ENCODE measurements at places on chromosomes 12 and 14.

DNA sequence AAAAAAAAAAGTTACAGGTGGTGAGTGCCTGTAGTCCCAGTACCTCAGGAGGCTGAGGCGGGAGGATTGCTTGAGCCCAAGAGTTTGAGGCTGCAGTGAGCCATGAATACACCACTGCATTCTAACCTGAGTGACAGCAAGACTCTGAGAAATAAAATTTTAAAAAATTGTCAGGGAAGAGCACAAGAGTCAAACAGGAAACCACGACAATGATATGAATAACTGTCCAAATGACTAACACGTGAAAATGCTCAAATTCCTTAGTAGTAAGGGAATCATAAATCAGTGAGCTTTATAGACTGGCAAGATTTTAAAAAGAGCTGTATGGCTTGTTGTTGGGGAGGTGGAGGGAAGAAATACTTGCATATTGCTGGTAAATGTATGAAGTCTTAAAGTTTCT, 12.9 kb upstream of the ASPG start:
- no peak for DNase-seq

DNA sequence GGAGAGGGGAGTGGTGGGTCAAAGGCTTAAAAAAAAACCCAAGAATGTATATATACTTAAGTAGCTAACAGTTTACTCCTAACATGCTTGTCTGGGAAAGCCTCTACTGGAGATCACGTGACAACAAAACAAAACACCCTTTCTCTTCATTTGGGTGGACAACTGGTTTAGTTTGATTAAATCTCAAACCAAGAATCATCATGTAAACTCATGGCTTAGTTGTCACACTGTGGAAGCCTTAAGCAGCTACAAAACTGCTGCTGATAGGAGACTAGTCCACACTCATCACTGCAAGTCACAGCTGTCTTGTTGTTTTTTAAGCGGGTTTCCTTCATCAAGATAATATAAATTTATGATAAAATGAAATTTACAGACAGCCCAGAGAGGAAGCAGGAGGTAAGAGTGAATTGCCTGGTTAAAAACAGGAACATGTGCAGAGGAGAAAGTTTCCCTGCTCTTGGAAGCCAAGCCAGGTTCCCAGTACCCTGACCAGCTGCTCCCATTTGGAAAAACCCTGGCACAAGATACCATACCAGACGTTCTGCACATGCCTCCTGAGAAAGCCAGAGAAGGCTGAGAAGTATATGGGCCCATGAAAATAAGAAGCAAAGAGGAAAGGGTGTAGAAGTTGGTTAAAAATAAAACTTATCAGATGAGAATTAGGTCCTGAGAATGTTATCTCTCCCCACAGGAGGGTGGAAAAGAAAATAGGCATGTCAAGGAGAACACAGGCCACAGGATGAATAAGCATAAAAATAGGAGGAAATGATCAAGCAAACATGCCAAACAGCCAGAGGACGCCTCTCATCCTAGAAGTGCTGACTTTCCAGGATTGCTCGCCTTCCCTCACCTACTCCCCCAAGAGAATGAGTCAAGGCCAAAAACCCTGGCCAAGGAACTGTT, 34.0 kb downstream of the EGLN3 start:
- DNase-seq: no peak

DNA sequence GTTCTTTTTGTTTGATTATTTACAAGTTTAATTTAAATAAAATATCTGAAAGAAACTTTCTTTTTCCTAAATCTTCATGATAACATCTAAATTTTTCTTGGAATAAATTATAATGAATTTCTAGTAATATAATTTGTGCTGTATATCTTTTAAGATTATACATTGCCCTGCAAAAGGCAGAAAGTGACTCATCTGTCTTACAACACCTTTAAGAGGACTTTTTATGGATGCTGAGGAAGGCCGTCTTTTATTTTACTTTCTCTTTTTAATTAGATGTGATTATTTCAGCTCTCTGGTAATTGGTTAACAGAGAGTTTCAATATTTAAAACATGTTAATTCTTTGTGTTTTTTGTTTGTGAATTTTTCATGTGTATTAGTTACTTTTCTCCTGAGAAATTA, 598.4 kb downstream of the RPL10L start:
- no peak for DNase-seq

DNA sequence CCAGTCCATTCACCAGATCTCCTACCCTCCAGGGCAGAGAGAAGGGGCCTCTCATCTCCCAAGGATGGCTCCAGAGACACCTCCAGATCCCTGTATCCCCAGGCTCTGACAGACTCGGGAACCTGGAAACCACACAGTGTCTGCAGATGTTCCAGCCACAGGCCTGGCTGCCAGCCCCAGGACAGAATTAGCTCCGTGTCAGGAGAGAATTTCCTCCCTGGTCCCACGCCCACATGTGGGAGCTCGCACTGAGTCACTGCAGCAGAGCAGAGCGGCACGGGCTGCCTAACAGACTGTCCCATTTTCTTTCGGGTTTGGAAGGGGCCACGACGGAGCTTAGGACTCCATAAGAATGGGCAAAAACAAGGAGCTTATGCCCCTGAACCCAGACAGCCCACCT, 33.6 kb downstream of the CMKLR1 start:
- peak; percentile 4 for DNase-seq

- peak; percentile 81 for DNase-seq
Measured at GRCh38 chr14:95515596-95516552, 576 bp downstream of the SYNE3 start.

GRCh38 chr14:56358851-56359614, 220.6 kb upstream of the TMEM260 start:
- DNase-seq: no peak

GRCh38 chr12:86659985-86660384, 403.8 kb upstream of the MGAT4C start:
- DNase-seq: no peak

DNA sequence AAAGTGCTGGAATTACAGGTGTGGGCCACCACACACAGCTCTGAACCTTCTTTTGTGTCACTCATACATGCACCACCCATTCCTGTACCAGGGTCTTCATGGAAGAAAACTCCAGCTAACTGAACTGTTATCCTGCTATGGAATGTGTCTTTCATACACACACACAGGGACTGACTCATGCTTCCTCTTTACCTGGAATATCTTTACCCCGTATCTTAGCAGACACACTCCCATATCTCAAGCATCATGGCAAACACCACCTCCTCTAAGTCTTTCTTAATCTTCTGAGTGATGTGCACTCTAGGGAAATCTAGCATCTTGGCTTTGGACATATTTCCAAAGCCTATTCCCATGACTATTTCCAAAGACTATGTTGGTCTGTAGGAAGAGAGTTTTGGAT, 35.0 kb upstream of the DTX1 start:
- DNase-seq: no peak

DNA sequence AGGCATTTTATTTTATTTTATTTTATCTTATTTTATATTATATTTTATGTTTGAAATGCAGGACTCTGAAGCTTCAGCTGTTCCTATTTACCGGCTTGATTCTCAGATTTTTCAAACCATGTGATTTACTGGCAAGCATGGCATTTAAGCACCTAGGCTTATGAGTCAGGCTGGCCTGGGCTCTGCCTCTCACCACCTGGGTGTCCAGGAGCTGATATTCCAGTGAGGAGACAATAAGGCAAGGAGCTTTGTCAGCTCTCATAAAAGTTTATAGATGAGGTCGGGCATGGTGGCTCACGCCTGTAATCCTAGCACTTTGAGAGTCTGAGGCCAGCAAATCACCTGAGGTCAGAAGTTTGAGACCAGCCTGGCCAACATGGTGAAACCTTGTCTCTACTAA, 2.1 kb downstream of the DAO start:
- DNase-seq: no peak

DNA sequence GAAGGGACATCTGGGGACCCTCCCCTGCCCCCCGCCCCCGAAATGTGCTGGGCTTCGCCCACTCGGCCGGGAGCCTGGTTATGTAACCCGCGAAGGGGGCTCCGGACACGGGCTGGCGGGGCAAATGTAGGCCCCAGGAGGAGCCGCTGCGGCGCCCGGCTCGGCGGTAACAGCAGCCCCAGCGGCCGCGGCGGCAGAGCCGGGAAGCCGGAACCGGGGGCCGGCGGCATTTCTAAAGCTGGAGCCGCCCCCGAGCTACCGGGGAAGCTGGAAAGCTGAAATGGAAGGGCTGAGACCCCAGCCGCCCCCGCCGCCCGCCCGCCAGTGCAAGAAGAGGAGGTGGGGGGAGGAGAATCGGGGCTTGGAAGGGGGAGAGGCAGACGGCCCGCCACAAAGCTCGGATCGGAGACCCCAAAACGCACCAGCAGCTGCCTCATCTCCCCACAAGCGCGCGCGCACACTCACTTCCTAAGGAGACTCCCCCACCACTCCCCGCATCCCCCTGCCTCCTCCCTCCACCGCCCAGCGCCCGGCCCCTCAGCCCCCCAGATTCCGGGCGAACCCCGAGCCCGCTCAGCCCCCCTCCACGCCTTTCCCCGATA, 1.5 kb downstream of the KDM2B start:
- DNase-seq: peak; percentile 34

GRCh38 chr14:28305938-28306337, 460.6 kb upstream of the FOXG1 start:
- DNase-seq: no peak

DNA sequence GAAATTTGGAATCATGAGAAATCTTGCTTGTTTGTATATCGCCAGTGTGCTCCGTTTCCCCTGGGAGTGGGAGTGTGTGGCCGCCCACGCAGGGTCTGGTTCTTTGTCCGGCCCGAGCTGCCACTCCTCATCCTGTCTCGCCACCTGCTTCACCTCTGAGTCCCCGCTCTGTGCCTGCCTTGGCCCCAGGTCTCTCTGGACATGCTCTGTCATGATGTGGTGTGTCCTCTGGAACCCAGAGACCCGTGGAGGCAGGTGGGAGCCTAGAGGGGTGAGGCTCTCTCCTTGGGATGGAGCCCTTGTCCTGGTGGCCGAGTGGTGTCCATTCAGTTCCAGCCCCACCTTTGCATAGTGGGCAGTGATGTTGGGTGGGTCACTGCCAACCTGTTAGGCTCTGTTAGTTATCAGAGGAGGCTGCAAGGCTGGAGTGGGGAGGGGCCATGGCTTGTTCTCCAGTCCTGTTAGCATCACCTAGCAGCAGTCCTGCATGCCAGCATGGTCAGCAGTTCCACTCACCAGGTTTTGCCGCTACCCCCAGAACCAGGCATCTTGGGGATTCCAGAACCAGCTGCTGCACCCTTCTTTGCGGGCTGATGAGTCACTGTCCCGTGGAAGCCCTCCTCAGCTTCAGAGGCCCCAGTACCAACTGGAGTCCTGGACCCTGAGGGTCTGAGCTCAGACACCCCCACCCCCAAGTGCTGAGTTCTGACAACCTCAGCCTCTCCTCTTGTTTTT, 76.5 kb downstream of the EP400 start:
- no peak for DNase-seq

DNA sequence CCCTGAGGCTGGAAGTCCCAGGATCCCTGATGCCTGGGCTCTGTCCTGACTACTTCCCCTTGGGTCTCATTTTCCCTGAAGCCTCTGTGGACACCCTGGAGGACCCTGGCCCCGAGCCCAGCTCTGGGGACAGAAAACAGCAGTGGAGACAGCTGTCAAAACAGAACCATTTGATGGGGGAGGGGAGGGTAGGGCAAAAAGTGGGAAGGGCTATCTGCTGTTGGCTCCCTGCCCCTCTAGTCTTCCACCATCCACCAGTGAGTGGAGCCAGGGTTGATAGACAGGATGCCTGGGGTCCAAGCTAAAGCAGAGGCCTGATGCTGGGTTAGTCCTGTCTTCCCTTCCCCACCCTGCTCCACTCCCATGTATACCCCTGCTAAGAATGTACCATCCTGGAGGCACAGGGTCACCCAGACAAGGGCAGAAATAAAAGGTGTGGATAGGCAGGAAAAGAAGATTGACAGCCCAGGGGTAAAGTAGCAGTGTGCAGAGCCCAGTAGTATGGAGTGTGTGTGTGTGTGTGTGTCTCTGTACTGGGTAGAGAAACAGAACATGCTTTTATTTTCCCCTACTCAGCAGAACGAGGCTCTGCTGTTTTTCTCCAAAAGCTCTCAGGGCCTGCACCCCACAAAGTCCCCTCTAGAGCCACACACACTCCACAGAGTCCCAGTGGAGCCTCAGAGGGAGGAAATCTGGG, 9.8 kb downstream of the ZNF385A start:
- no peak for DNase-seq

GRCh38 chr14:91358654-91359220, 58.9 kb downstream of the CCDC88C start:
- no peak for DNase-seq

DNA sequence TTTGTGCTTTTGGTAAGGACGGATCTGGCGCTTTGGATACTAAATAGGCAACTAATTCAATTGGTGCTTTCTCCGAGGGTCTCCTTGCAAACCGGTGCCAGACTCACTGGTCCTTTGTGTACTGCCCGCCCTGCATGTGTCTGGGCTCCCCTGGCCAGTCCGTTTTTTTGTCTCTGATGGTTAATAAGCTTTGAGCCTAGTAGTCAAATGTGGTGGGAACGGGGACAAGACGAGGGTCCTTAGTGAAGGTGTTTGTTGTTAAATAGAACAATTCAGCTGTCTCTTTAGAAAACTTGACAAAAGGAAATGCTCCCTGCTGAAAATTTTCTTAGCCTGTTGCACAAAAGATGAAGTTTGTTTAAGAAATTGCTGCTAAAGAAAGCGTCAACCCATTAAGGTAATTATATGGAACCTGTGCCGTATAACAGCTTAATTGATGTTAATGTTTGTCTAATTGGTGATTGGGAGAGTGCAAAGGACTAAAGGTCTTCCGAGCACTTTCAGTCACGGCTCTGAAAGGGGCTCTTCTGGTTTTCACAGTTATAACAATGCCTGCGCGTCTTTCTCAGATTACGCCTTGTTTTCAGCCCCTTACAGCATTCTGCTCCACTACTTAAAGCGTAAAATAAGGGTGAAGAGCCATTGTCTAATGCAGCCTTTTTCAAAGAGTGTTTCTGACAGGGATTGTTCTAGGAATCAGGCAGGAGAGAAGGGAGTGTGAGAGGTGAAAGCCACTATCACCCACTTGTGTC, 537.4 kb downstream of the PRKD1 start:
- no peak for DNase-seq

- DNase-seq: no peak
Measured at GRCh38 chr12:79935624-79936345, 888 bp upstream of the PPP1R12A start.

- DNase-seq: no peak
Measured at GRCh38 chr14:88201851-88202250, 121.2 kb downstream of the KCNK10 start.

DNA sequence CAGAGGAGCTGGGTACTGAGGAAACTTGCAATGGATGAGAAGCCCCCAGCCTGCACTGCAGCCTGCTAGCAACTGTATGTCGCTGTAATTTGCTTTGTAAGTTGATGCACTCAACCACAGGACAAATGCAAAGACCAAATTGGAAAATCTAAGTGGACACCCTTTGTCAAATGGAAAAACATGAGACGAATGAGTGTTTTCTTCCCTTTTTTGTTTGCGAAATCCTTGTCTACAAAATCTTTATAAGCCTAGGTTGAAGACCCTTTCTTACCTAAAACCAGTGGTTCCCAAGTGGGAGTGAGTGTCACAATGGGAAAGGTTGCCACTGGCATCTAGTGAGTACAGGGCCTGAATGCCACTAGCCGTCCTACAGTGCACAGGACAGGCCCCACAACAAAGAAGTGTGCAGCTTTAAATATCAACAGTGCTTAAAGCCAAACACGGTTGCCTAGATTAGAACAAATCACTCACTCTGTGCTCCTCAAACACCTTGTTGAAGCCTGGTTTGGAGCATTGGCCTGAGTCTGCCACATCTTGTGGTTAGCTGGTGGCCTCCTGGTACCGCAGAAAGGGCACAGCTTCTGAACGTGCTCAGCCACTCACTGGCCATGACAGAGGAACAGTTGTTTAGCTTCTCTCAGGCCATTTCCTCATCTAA, 7.6 kb upstream of the VASH1 start:
- no peak for DNase-seq
